ENCODE measurements at places on chromosomes 1 and 21. TPM values are rescaled to one million over a fixed set of nuclear protein-coding genes. Genes with fewer than 3 reads are reported as not detected.

The OPRD1 gene
- polyA plus RNA-seq: not detected

The OLIG1 gene
- polyA plus RNA-seq: 20.0 TPM

The CHAF1B gene
- not detected for polyA plus RNA-seq

The TSTD1 gene
- polyA plus RNA-seq: 9.9 TPM

The PLEKHA6 gene
- polyA plus RNA-seq: not detected

The BRINP3 gene
- polyA plus RNA-seq: not detected

The DYNLT5 gene
- polyA plus RNA-seq: 0.28 TPM

The POMGNT1 gene
- 16.7 TPM for polyA plus RNA-seq

DNA sequence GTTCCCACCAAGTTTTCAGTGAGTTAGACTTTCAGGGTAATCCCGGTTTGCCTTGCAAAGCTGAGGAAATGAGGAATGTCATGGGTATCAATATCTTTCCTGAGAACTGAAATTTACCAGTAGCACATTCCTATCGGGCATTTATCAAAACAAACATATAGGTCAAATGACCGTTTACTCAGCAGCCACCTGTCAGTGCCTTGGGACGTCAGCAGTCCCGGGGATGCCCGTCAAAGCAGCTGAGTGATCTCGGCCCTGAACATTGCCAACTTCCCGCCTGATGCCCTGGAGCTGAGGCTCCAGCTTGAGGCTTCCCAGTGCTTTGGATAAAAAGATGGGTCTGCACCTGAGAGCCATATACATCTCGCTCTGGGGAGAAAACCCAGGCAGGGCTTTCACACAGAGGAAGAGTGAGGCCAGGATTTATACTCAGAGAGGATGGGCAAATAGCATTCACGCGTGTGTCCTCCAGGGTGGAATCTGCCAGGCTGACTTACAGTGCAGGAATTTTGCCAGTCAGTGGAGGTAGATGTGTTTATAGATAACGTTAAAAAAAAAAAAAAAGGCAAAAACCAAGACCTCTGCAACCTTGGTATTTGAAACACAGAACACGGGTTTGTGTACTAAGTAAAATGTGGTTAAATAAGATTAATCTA, 435.7 kb upstream of the VAMP3 start:
- DNase-seq: no peak

DNA sequence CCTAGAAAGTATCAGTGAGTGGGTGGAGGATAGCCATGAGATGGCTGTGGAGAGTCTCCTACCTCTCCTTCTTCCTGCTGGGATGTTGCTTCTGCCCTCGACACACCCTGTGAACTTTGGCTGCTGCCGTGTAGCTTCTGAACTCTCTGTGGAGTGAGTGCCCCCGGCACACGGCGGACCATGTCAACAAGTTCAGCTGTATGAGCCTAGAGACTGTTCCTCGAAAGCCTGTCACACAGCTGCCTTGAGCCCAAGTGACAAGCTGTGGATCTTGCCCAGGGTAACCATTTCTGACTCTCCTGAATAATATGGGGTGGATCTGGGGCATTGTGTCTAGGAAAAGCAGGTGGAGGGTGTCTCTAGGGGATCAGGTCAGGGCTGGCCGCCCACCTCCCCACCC, 143.2 kb downstream of the NOS1AP start:
- DNase-seq: no peak

DNA sequence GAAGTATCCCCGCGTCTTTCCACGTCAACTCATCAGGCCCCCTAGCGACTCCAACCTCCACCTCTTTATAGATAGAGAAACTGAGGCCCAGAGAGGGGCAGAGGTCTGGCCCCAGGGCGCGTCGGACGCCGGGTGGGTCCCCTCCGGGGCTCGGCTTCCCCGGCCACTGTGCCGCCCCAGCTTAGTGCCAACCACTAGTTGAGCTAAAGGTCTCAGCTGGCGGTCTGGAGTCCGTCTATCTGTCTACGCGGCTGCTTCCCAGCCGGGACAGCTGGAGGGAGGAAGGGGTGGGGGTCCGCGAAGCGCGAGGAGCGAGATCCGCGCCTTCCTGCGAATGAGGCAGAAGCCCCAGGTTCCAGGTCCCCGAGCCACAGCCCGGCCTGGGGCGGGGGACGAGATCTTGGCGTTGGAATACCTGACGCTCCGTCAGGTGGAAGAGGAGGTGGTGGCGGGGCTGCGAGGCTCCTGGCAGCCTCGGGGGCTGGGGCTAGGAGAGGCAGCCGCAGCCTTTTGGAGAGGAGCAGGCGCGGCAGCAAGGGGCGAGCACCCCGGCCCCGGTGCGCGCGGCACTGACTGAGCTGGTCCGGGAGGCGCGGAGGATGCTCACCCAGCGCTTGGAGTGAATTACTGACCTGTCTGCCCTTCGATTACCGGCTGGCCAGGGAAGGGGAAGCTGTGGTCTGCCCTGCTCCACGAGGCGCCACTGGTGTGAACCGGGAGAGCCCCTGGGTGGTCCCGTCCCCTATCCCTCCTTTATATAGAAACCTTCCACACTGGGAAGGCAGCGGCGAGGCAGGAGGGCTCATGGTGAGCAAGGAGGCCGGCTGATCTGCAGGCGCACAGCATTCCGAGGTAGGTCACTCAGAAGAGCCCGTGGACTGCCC, 937 bp downstream of the PODN start:
- no peak for DNase-seq

DNA sequence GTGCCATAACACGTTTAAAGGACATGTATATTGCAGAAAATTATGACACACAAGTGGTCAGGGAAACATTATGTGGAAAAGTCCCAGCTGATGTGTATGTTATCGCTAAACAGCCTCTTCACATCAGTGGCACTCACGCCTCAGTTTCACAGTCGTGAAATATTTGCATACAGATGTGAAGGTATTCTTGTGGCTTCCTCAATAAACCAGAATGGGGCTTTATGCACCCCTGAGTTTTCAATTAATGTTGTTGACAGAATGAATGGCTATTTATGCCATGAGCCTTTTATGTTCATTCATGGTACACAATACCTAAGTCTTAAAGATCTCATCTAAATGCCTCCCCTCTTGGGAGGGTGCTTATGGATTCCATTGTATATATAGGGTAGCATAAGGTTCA, 202.1 kb upstream of the ADGRL2 start:
- no peak for DNase-seq

- no peak for DNase-seq
These were observed 30.0 kb upstream of the RGS4 start for GRCh38 chr1:163038928-163039706.

- no peak for DNase-seq
These were observed 166.3 kb upstream of the NR5A2 start for GRCh38 chr1:199861020-199861795.

GRCh38 chr21:36379251-36379650, 5.9 kb upstream of the CHAF1B start:
- no peak for DNase-seq

DNA sequence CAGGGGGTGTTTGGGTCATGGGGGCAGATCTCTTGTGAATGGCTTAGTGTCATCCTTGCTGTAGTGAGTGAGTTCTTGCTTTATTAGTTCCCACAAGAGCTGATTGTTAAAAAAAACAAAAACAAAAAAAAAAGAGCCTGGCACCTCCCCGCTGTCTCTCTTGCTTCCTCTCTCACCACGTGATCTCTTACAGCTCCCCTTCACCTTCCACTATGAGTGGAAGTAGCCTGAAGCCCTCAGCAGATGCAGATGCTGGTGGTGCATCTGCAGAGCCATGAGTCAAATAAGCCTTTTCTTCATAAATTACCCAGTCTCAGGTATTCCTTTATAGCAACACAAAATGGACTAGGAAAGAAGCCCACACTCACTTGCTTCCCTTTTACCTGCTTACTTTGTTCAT, 17.2 kb upstream of the RGL1 start:
- no peak for DNase-seq

DNA sequence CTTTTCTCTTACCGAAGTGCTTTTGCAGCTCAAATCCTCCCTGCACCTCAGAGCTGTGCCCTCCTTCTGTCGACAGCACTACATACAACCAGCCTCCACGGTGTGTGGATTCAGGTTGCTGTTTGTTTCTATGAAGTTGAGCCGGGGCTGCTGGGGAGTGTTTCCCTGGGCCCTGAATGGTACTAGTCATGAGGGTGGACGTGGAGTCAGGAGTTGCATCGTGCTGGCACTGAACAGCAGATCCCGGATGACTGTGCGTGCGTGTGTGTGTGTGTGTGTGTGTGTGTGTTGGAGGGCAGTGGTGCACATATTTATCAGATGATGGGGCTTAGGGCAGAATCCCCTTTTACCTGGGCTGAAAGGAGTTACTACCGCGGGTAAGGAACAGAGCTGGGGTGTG, 47.0 kb downstream of the ACTL8 start:
- DNase-seq: no peak

GRCh38 chr1:234884006-234884405, 244.6 kb downstream of the TOMM20 start:
- no peak for DNase-seq

GRCh38 chr1:61797045-61797755, 54.9 kb downstream of the PATJ start:
- no peak for DNase-seq

DNA sequence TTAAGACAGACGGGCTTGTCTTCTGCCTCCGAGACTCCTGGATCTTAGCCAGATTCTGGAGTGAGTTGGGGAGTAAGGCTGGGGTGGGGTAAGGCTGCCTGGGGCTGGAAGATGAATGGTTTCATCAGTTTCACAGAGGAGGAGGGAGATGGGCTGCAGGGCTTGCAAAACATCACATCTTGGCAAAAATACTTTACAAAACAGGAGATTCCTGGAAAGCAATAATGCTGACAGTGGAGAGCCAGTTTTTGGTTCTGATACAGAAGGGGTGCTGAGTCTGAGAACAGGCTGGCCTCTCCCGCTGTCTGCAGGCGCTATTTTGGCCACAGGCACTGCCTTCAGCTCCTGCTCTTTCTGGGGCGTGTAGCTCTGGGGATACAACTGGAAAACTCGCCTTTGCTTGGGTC, 83.4 kb upstream of the KCNE2 start:
- no peak for DNase-seq

- no peak for DNase-seq
These were observed 8.3 kb downstream of the RCAN1 start for GRCh38 chr21:34606621-34607020.

DNA sequence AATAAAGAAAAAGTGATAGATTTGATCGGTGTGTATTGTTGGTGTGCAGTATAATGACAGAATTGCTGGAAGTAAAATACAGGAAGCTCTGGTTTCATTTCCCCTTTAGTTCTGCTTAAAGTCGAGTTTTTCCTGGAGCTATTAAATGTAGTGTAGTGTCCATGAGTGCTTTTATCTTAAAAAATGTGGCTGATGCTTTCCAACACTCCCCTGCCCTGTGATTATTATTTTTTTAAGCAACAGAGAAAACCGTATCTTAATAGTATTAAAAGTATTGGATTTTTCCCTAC, 1.1 kb downstream of the LGALS8 start:
- DNase-seq: no peak

DNA sequence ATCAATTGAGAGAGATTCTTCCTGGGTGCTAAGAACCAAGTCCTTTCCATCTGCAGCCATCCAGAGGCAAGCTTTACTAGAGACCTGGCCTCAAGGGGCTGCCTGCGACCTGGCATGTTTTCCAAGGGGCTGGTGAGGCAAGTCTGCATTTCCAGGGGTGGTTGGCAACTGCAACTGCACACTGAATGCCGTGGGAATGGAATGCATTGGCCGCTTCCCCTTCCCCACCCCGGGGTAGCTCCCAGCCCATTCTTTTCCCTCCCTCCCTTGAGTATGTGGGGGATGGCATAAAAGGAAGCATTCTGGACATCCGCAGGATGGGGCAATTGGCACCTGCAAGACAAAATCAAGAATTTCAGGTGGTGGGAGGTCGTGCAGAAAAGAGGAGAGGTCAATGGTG, 155.1 kb downstream of the IGSF21 start:
- no peak for DNase-seq

DNA sequence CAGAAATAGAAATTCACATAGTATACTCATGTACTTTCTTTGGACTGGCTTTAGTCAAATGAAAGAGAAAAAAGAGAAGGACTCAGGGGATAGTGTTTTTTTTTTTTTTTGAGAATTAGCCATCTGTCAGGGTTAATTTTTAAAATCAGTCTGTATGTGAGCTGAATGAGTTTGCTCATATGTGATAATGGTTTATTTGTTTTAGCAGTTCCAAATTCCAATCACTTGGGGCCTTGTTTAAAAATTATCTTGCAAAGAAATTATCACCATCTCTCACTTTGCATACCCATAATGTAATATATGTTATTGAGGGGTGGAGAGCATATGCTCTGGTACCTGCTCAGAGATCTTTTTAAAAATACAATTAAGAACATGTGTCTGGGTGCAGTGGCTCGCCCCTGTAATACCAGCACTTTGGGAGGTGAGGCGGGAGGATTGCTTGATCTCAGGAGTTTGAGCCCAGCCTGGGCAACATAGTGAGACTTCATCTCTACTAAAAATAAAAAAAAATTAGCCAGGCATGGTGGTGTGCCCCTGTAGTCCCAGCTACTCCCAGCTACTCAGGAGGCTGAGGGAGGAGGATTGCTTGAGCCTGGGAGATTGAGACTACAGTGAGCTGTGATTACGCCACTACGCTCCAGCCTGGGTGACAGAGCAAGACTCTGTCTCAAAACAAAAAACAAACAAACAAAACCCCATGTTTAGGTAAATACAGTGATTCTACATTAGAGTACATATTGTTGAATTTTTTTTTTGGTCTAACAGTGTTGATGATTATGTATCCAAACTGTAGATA, 19.7 kb downstream of the GNAI3 start:
- no peak for DNase-seq

Measured in CD14-positive monocyte (primary cell).